ENCODE measurements at places on chromosomes 3 and 15. TPM values are rescaled to one million over a fixed set of nuclear protein-coding genes. Genes with fewer than 3 reads are reported as not detected.

DPPA2 gene
- polyA plus RNA-seq, result not detected

STAB1 gene
- not detected for polyA plus RNA-seq

SH2D7 gene
- not detected for polyA plus RNA-seq

DNA sequence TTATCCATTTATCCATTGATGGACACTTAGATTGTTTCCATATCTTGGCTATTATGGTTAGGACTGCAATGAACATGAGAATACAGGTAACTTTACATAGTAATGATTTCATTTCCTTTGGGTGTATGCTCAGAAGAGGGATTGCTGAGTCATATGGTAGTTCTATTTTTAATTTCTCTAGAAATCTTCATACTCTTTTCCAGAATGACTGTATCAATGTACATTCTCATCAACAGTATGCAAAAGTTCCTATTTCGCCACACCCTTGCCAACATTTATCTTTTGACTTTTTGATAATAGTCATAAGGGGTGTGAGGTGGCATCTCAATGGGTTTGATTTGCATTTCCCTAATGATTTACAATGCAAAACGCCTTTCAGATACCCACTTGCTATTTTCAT, 6.2 kb upstream of the NIPA1 start:
- no peak for DNase-seq
- H3K4me3 ChIP-seq, result no peak overlapping the region
- no peak overlapping the region for H3K27ac ChIP-seq
- H3K27me3 ChIP-seq, result no peaks in the 10 kb centered on the region

- H3K36me3 ChIP-seq, result no peaks in the 10 kb centered on the region
- no peak overlapping the region for H3K4me3 ChIP-seq
- H3K27me3 ChIP-seq, result no peaks in the 10 kb centered on the region
- no peak for DNase-seq
These were observed 302.9 kb upstream of the ARHGEF26 start for GRCh38 chr3:153818338-153818737.
